ENCODE measurements at places on chromosomes 2 and 18. TPM values are rescaled to one million over a fixed set of nuclear protein-coding genes. Genes with fewer than 3 reads are reported as not detected.

GRCh38 chr2:38290332-38290731, 86.7 kb downstream of the ATL2 start:
- no peaks in the 10 kb centered on the region for H3K27me3 ChIP-seq
- no peak for DNase-seq
- H3K4me1 ChIP-seq: no peaks in the 10 kb centered on the region
- peaks cover 5% of the 10 kb centered on the region for H3K36me3 ChIP-seq
- no peak overlapping the region for H3K27ac ChIP-seq
- no peak overlapping the region for H3K4me3 ChIP-seq

GRCh38 chr2:143505542-143505941, 376.3 kb downstream of the ARHGAP15 start:
- H3K36me3 ChIP-seq: no peaks in the 10 kb centered on the region
- H3K4me3 ChIP-seq: no peak overlapping the region
- no peak overlapping the region for H3K27ac ChIP-seq

DNA sequence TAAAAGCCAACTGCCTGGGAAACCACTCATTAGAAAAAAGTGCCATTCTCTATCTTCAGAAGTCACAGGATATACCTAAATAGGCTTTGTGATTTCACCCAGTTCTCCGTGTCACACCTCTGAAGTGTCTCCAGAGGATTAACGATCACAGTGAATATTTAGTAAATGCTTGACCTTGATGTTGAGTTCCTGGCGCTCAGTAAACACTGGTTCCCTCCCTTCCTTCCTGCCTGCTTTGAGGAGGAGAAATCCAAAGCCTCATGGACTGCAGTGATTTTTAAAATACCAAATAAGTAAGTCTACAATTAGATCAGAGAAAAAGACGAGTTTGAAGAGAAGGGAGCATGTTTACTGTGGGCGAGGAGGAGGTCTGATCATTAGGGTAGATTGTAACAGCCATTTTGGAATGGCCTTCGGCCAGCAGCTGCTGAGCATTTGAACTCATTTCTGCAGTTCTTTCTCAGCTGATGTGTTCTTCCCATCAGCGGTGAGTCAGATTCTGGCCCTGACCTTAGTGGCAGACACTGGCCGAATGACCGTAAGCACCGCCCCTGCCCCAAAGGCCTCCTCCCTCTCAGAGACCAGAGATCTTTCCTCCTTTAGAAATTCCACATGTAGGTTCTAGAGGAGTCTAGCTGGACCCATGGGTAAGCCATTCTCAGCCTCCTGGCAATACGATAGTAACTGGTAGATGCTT, 62.1 kb upstream of the SLC16A14 start:
- H3K27me3 ChIP-seq: no peaks in the 10 kb centered on the region
- DNase-seq: no peak
- H3K4me3 ChIP-seq: no peak overlapping the region
- no peak overlapping the region for H3K27ac ChIP-seq
- H3K36me3 ChIP-seq: no peaks in the 10 kb centered on the region
- no peaks in the 10 kb centered on the region for H3K4me1 ChIP-seq

The MARCHF4 gene
- 6.1 TPM for total RNA-seq

GRCh38 chr2:73593680-73594079, 48.5 kb downstream of the NAT8 start:
- H3K27me3 ChIP-seq: no peaks in the 10 kb centered on the region
- H3K27ac ChIP-seq: no peak overlapping the region
- no peak for DNase-seq
- H3K4me1 ChIP-seq: no peaks in the 10 kb centered on the region
